ENCODE measurements at places on chromosomes 12 and 14. TPM values are rescaled to one million over a fixed set of nuclear protein-coding genes. Genes with fewer than 3 reads are reported as not detected.
A peak's percentile ranks its signal among the peaks of the same experiment; 100 is the strongest.

DNA sequence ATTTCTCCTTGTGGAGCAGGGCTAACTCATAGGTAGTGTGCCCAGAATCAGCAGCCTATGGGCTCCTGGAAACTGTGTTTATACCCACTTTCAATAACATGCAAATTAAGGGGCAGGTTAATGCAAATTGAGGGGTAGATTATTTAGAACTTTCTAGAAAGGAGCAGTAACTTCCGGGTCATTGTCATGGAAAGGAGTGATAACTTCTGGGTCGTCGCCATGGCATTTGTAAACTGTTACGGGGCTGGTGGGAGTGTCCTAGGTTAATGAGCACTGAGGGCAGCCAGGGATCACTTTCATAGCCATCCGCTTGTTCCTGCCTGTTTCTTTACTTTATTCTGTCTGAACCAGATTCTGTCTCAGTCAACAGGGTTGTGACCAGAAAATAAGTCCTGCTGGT, 143.3 kb upstream of the RFLNA start:
- H3K27ac ChIP-seq: no peak overlapping the region
- no peaks in the 10 kb centered on the region for H3K27me3 ChIP-seq
- no peaks in the 10 kb centered on the region for H3K36me3 ChIP-seq
- no peaks in the 10 kb centered on the region for H3K4me1 ChIP-seq
- H3K4me3 ChIP-seq: no peak overlapping the region
- no peak for DNase-seq

GRCh38 chr12:44626883-44627282, 249.2 kb downstream of the NELL2 start:
- H3K4me3 ChIP-seq: no peak overlapping the region
- no peaks in the 10 kb centered on the region for H3K4me1 ChIP-seq
- no peak for DNase-seq
- no peaks in the 10 kb centered on the region for H3K36me3 ChIP-seq

GRCh38 chr14:70082394-70082793, 106.4 kb downstream of the SLC8A3 start:
- H3K36me3 ChIP-seq: no peaks in the 10 kb centered on the region
- H3K27me3 ChIP-seq: peaks cover 18% of the 10 kb centered on the region
- H3K4me1 ChIP-seq: no peaks in the 10 kb centered on the region
- H3K4me3 ChIP-seq: no peak overlapping the region
- H3K27ac ChIP-seq: no peak overlapping the region

- H3K4me1 ChIP-seq: no peaks in the 10 kb centered on the region
- no peak overlapping the region for H3K4me3 ChIP-seq
- no peaks in the 10 kb centered on the region for H3K27me3 ChIP-seq
- H3K27ac ChIP-seq: no peak overlapping the region
These were observed 499.2 kb upstream of the ATP2B1 start for GRCh38 chr12:90207799-90208198.

DNA sequence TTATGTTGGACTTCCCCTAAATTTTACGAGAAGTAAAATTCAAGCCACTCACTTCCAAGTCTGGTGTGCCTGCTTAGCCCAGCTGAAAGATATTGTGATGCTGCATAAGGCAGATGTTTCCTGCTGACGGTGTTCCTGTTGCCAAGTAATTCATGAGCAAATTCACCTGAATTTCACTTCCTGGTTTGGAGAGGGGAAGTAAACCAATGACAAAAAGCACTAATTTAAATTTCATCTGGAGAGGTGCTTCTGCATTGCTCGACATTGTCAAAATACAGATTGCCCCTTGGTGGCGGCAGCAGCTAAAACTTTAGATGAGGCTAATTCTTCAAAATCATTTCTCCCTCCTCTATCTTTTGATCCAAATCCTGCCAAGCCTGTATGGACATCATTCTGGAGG, 281.1 kb downstream of the AACS start:
- no peak overlapping the region for H3K4me3 ChIP-seq
- no peaks in the 10 kb centered on the region for H3K27me3 ChIP-seq
- peak; percentile 3 for DNase-seq
- no peaks in the 10 kb centered on the region for H3K36me3 ChIP-seq
- no peaks in the 10 kb centered on the region for H3K4me1 ChIP-seq
- H3K27ac ChIP-seq: no peak overlapping the region

DNA sequence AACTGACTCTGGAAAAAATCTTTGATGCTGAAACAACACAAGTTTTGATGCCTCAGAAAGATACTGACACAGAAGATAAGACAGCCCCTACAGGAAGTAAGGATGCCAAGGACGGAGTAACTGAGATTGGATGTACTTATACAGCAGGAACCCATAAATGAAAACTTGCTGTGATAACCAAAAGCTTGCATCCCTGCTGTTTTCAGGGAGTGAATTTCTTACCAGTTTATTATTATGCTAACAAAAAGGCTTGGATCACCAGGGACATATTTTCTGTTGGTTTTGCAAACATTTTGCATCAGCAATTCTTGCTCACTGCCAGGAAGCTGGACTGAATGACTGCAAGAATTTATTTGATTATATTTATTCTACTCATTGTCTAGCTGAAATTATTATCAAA, 197.7 kb downstream of the NAV3 start:
- no peaks in the 10 kb centered on the region for H3K4me1 ChIP-seq
- no peaks in the 10 kb centered on the region for H3K27me3 ChIP-seq
- no peaks in the 10 kb centered on the region for H3K36me3 ChIP-seq
- no peak overlapping the region for H3K27ac ChIP-seq
- no peak overlapping the region for H3K4me3 ChIP-seq
- no peak for DNase-seq

- peaks cover 4% of the 10 kb centered on the region for H3K27me3 ChIP-seq
- H3K4me3 ChIP-seq: peak overlapping the region; percentile 46
- H3K4me1 ChIP-seq: peaks cover 7% of the 10 kb centered on the region
- DNase-seq: peak; percentile 53
These were observed 39.1 kb upstream of the INF2 start for GRCh38 chr14:104650057-104650980.

DNA sequence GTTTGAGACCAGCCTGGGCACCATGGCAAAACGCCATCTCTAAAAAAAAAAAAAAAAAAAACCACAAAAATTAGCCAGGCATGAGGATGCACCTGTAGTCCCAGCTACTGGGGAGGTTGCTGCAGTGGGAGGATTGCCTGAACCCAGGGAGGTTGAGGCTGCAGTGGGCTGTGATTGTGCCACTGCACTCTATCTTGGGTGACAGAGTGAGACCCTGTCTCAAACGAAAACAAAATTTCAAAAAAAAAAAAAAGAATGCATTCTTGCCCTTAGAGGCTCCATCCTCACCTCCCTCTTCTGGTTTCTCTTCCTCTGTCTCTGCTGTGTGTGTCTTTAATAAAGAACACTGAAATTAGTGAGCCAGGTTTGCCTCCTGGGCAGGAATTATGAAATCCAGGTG, 107.8 kb downstream of the VCPKMT start:
- H3K4me1 ChIP-seq: peaks cover 31% of the 10 kb centered on the region
- no peak for DNase-seq
- no peaks in the 10 kb centered on the region for H3K27me3 ChIP-seq
- no peak overlapping the region for H3K4me3 ChIP-seq
- no peaks in the 10 kb centered on the region for H3K36me3 ChIP-seq

DNA sequence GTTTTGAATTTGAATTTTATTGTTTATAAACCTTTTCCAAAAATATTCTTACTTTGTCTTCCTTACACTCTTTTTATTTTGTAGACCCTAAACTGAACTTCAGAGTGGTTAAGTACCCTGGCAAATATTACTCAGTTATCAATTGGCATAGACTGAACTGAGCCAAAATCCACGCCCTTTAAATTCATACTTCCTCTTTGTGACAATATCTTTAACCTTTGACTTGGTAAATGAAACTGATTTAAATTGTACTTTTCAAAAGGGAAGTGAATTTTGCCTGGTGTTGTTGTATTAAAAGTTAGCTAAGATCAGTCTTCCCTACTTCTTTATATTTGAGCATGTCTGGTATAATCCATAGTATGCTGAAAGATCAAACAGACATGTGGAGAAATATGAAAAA, 184.3 kb upstream of the USP15 start:
- H3K4me1 ChIP-seq: no peaks in the 10 kb centered on the region
- no peaks in the 10 kb centered on the region for H3K36me3 ChIP-seq
- no peak for DNase-seq
- peaks cover 26% of the 10 kb centered on the region for H3K27me3 ChIP-seq

DNA sequence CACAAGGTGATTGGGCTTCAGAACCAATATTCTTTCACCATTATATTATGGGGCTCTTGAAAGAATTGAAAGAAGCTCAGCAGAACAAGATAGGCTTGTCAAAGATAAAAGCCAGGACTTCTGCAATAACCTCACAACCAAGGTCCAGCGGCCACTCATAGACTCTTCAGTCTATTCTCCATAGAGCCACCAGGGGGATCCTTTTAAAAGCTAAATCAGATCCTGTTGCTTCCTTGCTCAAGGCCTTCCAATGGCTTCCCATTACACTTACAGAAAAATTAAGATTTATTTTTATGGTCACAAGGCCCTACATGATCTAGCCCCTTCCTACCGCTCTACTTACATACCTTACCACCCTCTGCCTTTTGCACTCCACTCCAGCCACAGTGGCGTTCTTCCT, 169.6 kb downstream of the C12orf42 start:
- no peak for DNase-seq
- no peaks in the 10 kb centered on the region for H3K36me3 ChIP-seq
- no peaks in the 10 kb centered on the region for H3K4me1 ChIP-seq

- DNase-seq: no peak
- no peak overlapping the region for H3K27ac ChIP-seq
- no peaks in the 10 kb centered on the region for H3K27me3 ChIP-seq
- peaks cover 13% of the 10 kb centered on the region for H3K36me3 ChIP-seq
These were observed 121.2 kb downstream of the DIP2B start for GRCh38 chr12:50626026-50626425.

DNA sequence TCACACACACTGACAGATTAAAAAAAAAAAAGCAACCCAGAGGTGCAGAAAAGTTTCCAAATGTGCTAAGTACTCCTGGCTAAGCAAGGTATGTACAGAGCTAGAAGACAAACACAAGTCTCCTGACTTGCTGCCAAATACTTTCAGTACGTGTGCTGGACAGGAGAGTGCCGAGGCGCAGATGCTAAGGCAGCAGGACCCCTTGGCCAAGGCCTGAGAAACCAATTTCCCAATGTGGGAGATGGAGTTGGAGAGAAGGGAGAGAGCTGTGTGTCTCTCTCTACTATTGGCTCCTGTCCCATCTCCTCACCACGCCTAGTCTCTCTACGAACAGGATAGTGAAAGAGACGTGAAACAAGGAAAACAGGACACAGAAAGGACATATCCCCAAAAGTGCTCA, 5.3 kb downstream of the SPRYD3 start:
- H3K27me3 ChIP-seq: no peaks in the 10 kb centered on the region
- H3K36me3 ChIP-seq: peaks cover 68% of the 10 kb centered on the region
- no peak overlapping the region for H3K4me3 ChIP-seq

- H3K4me3 ChIP-seq: no peak overlapping the region
- no peaks in the 10 kb centered on the region for H3K4me1 ChIP-seq
- no peak for DNase-seq
- H3K27me3 ChIP-seq: no peaks in the 10 kb centered on the region
- no peaks in the 10 kb centered on the region for H3K36me3 ChIP-seq
- no peak overlapping the region for H3K27ac ChIP-seq
These were observed 251.9 kb upstream of the PRKD1 start for GRCh38 chr14:30179381-30180130.

GRCh38 chr14:104983231-104983721, 2.3 kb upstream of the CLBA1 start:
- H3K36me3 ChIP-seq: no peaks in the 10 kb centered on the region
- no peaks in the 10 kb centered on the region for H3K27me3 ChIP-seq
- H3K4me1 ChIP-seq: no peaks in the 10 kb centered on the region
- no peak overlapping the region for H3K27ac ChIP-seq
- H3K4me3 ChIP-seq: no peak overlapping the region
- no peak for DNase-seq

DNA sequence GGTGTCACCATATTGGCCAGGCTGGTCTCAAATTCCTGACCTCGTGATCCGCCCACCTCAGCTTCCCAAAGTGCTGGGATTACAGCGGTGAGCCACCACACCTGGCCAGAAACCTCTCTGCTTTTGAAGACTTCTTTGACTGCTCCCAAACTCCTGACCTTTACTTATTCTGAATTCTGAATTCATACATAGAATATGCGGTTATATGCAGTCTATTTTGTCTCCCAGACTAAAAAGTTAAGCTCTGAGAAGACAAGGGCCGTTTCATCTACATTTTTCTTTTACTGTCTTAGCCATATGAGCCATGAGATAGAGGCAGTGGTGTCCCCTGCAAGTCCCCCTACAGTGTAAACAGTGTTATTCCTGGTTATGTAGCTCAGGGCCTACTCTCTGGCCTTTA, 179.3 kb downstream of the NTF3 start:
- H3K36me3 ChIP-seq: no peaks in the 10 kb centered on the region
- DNase-seq: no peak
- H3K27me3 ChIP-seq: no peaks in the 10 kb centered on the region
- no peaks in the 10 kb centered on the region for H3K4me1 ChIP-seq
- no peak overlapping the region for H3K4me3 ChIP-seq

- no peaks in the 10 kb centered on the region for H3K36me3 ChIP-seq
- H3K27ac ChIP-seq: no peak overlapping the region
- no peaks in the 10 kb centered on the region for H3K4me1 ChIP-seq
- DNase-seq: no peak
- H3K27me3 ChIP-seq: no peaks in the 10 kb centered on the region
- H3K4me3 ChIP-seq: no peak overlapping the region
These were observed 174.1 kb upstream of the PDZRN4 start for GRCh38 chr12:41013881-41014642.

- H3K27ac ChIP-seq: no peak overlapping the region
- no peaks in the 10 kb centered on the region for H3K4me1 ChIP-seq
- no peak overlapping the region for H3K4me3 ChIP-seq
- DNase-seq: no peak
These were observed 52.9 kb downstream of the PPP4R4 start for GRCh38 chr14:94227029-94227428.

DNA sequence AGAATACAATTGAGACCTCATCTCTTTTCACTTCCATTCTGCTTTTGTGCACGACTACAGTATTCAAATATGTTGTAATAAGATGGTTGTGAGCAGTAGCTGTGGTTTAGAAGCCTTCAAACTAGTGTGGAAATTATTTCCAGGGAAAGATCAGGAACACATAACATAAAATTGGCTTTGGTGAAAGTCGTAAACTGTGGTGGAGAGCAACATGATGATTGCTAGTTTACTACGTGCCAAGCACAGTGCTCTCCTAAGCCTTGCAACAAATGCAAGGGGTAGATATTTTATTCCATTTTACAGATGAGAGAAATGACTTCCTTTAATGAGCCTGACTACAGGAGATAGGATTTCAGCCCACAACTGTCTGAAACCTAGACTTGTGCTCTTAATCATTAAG, 172.4 kb upstream of the LMNTD1 start:
- no peak overlapping the region for H3K27ac ChIP-seq
- no peak for DNase-seq
- no peaks in the 10 kb centered on the region for H3K27me3 ChIP-seq
- no peaks in the 10 kb centered on the region for H3K4me1 ChIP-seq
- no peaks in the 10 kb centered on the region for H3K36me3 ChIP-seq

Gene VRTN
- 0.69 TPM for polyA plus RNA-seq

Gene RNASE3
- polyA plus RNA-seq: 0.18 TPM

Gene KRT2
- 0.54 TPM for polyA plus RNA-seq

Gene SLCO1A2
- polyA plus RNA-seq: 0.06 TPM

Gene NDRG2
- polyA plus RNA-seq: 76.5 TPM

Gene ENDOU
- 1.8 TPM for polyA plus RNA-seq

Gene POTEM
- polyA plus RNA-seq: not detected

Gene RFX4
- 0.13 TPM for polyA plus RNA-seq
